Retinal pigment epithelial cell (primary cell): ENCODE measurements at places on chromosomes 7 and 10.

GRCh38 chr7:128962899-128963298, 25.2 kb downstream of the IRF5 start:
- DNase-seq, result no peak

- DNase-seq, result no peak
These were observed 162.8 kb downstream of the ELMO1 start for GRCh38 chr7:37285706-37286453.

GRCh38 chr10:117652228-117653169, 110.0 kb downstream of the EMX2 start:
- no peak for DNase-seq

GRCh38 chr10:85032981-85033380, 704.6 kb downstream of the CCSER2 start:
- no peak for DNase-seq
